ENCODE measurements at places on chromosomes 7 and 10.
A peak's percentile ranks its signal among the peaks of the same experiment; 100 is the strongest.

GRCh38 chr7:38274486-38274885 lies 1.1 kb upstream of the TARP start:
- no peak for DNase-seq

- DNase-seq, result no peak
Observed at GRCh38 chr7:46774515-46774914, 807.4 kb downstream of the TNS3 start.

GRCh38 chr7:18553605-18554003 lies 58.1 kb downstream of the HDAC9 start:
- no peak for DNase-seq

DNA sequence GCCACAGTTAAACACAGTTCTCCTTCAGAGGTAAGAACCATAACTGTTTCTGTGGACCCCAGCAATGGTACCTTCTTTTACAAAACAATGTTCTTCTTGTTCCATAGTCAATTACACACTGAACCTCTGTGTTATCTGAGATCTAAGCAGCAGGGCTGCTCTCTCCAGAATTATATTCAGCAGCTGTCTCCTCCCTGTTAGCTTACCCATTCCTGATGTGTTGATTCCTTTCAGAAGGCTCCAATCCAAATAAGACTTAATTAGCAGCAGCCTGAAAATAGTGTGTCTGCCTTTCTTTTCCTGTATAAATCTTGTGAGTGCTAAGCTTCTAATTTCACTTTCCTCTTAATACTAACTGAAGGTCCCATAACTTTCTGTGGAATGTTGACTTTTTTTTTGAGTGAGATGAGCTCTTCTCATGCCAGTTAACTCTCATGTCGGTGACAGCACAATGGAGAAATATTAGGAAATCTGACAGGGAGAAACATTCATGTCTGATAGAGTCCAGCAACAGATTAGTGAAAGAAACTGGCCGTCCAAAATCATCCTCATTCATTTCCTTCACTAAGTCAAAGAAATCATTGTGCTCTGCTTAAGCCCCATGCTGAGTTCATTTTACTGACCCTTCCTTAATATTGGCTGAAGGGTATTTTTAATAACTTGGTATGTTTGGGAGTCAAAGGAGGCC lies 226.5 kb downstream of the PRKG1 start:
- DNase-seq, result no peak

- no peak for DNase-seq
Observed at GRCh38 chr10:132704008-132704814, 81.7 kb downstream of the NKX6-2 start.

- DNase-seq, result no peak
Observed at GRCh38 chr7:150781961-150782360, 18.2 kb downstream of the TMEM176B start.

- DNase-seq, result no peak
Observed at GRCh38 chr10:13592306-13592705, 5.5 kb downstream of the PRPF18 start.

DNA sequence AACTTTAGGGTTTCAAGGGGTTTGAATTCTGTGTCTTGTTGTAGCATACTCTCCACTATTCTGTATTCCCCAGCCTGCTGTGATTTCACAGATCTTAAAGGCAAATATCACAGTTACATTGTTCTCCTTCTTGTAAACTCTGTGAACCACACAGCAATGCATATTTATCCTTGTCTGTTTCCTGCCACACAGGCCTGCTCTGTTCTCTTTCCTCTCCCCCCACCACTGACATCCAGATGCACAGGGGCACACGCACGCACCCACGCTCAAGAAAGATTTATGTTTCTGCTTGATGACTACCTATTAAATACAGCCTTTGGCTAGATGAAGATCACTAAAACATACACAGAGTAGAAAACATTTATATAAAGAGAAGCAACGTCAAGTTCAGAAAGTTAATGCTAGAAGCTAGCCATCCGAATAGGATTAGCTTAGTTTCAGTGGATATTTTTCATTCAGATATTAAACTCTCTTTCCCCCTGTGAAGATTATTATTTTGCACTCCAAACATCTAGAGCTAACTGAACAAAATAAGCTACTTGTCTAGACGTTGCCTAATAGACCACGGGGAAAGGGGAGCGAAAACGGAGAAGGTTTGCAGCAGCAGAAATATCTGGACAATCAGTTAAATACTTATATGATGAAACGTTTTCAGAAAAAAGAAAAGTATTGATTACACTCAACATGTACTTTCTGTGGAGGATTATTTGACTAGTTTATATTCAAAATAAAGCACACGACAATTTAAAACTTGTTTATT lies 193.1 kb upstream of the SEMA3C start:
- DNase-seq, result no peak

GRCh38 chr7:133135451-133135850 lies 53.6 kb upstream of the CHCHD3 start:
- DNase-seq, result peak; percentile 38

- DNase-seq, result peak; percentile 70
Observed at GRCh38 chr10:60549686-60550085, 160.0 kb upstream of the ANK3 start.

DNA sequence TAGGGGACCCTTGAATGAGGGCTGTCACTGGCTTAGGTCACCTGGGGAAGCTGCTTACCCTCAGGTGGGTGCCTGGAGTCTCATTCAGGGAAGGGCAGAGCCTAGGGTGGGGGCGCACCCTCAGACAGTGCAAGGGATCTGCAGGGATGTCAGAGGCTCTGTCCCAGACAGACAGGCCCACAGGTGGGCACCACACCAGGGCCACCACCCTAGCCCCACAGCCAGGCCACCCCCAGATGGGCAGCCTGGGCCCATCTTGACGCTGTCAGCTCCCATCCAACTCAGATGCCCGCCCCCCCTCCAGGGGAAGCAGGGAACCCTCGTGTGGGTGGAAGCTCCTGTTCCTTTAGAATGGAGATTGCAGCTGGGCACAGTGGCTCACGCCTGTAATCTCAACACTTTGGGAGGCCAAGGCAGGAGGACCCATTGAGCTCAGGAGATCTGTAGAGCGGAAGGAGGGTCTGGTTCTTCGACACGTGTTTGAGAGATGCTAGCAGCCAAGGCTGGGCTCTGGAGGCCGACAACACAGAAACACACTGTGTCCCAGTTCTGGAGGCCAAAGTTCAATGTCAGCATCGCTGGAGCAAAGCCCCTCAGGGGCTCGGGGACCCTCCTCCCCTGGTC lies 58.5 kb upstream of the DNAJB6 start:
- no peak for DNase-seq

GRCh38 chr7:33720870-33721269 lies 184.5 kb upstream of the BMPER start:
- no peak for DNase-seq

- peak; percentile 65 for DNase-seq
Observed at GRCh38 chr7:74501298-74501697, 47.6 kb downstream of the GTF2IRD1 start.

- no peak for DNase-seq
Observed at GRCh38 chr7:11252011-11252607, 278.4 kb downstream of the PHF14 start.

DNA sequence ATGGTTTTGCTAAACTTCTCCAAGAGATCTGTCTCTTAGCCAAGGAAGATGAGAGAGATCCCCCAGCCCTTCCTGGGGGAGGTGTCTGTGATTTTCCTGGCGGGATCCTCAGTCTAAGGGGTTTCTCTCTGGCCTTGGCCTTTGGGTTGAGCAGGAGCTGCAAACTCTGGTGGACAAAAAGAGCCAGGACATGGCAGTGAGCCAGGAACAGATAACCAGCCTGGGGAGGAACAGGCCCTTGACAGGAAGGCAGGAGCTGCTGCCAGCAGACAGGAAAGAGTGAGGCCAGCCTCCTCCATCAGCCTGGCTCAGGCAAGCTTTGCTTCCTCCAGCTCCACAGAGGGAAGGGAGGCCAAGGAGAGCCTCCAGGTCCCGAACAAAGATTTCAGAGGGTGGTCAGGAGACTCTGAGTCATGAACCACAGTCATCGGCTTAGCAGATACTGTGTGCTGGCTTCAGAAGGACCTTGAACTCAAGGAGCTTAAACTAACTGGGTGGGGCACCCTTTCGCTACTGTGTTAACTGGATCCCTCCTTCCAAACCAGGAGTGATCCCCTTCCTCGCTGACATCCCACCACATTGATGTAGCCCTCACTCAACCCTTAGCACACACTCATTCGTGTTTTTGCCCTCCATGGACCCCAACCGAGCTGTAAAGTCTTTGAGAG lies 34.7 kb downstream of the DDIT4 start:
- DNase-seq, result peak; percentile 90

DNA sequence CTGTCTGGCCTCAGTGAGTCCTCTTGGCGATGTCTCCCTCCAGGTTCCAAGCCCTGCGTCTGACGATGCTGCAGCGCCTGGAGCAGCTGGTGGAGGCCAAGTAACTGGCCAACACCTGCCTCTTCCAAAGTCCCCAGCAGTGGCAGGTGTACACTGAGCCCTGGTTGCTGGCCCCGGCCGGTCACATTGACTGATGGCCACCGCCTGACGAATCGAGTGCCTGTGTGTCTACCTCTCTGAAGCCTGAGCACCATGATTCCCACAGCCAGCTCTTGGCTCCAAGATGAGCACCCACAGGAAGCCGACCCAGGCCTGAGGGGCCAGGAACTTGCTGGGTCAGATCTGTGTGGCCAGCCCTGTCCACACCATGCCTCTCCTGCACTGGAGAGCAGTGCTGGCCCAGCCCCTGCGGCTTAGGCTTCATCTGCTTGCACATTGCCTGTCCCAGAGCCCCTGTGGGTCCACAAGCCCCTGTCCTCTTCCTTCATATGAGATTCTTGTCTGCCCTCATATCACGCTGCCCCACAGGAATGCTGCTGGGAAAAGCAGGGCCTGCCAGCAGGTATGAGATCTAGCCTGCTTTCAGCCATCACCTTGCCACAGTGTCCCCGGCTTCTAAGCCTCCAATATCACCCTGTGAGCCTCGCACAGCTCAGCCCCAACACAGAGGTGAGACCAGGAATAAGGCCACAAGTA lies 7.3 kb upstream of the ZNF22 start:
- DNase-seq, result no peak

DNA sequence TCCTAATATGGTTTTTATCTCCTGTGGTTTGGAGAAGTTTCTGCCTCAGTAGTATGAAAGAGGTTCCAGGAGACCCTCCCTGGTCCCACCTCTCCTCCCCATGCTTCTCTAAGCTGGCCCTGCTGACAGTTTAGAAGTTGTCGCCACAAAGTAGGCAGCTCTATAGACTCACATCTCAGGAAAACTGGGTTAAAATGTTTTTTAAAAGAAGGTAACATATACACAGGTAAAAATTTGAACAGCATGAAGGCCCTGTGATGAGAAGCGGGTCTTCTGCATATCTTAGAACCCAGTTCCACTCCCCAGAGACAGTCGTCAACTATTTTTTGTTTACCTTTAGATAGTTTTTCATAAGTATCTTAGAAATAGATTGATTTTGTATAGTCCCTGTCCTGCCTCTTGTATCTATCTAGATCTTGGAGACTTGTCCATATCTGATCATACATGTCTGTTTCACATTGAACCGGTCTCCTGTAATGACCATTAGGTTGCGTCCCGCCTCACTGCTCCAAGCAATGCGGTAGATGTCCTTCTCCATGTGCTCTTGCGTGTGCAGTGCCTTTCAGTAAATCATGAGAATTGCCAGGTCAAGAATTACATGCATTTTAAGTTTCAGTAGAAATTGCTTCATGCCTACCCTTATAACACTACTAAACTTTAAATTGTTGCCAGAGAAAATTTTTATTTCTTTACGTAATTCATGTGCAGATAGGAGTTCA lies 2.2 kb downstream of the DUSP5 start:
- no peak for DNase-seq

- DNase-seq, result no peak
Observed at GRCh38 chr7:101814991-101815825, 2.2 kb upstream of the CUX1 start.

DNA sequence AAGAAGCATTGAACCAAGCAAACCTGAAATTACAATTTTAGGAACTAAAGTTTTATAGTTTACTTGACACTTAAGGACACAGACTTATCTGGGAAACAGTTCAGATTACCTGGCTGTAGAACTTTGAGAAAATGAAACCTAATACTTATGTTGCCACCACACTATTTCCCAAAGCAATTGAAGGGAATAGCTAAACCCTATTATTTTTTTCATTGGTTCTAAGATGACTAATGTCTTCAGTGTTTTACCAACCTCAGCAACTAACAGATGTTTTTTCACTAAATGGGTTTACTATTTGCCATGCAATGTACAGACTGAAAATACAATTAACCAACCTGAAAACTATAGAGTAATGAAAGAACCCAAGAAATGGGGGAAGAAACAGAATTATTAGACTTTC lies 689.6 kb downstream of the SORCS1 start:
- DNase-seq, result no peak

GRCh38 chr7:78635026-78635793 lies 818.3 kb downstream of the MAGI2 start:
- DNase-seq, result peak; percentile 59

GRCh38 chr10:5896208-5897052 lies 6.4 kb downstream of the FBH1 start:
- DNase-seq, result no peak
